ENCODE measurements at places on chromosomes 16 and 17.

DNA sequence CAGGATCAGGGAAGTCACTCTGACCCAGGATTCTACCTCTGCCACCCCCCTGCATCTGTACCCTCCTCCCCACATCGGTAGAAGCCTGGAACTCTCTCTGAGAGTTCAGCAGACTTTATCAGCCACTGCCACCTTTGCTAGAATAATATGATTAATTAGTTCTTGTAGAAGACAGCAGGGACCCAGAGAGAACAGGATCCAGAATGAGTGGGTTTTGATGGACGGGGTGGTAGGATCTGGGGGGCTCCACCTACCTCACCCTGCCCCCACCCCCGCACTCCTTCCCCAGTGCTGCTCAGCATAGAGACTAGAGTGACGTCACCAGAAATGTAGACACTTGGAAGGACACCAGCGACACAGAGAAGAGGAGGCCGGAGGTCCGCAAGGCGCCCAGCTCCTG, 33.5 kb downstream of the ABCC6 start:
- no peak for DNase-seq

GRCh38 chr16:50688083-50688482, 5.3 kb upstream of the NOD2 start:
- no peak for DNase-seq

GRCh38 chr16:87050142-87050541, 267.1 kb downstream of the C16orf95 start:
- DNase-seq: no peak

GRCh38 chr17:77109764-77110359, 30.9 kb upstream of the SEC14L1 start:
- DNase-seq: no peak

DNA sequence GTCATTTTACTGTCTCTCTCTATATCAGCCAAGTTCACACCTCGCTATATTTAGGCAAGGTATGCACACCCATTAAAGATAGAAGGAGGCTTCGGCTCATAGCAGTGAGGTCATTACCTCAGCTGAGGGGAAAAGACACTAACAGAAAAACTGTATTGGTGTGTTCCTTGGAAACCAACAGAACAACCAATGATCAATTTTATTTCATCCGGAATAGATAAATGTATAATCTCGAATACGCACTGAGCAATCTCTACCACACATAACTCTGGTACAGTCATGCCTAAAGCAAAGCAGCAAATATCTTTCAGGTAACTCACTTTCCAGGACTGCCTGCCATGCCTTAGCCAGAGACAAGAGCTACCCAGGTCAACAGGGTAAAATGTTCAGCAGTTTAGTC, 109.9 kb upstream of the CORO6 start:
- no peak for DNase-seq

DNA sequence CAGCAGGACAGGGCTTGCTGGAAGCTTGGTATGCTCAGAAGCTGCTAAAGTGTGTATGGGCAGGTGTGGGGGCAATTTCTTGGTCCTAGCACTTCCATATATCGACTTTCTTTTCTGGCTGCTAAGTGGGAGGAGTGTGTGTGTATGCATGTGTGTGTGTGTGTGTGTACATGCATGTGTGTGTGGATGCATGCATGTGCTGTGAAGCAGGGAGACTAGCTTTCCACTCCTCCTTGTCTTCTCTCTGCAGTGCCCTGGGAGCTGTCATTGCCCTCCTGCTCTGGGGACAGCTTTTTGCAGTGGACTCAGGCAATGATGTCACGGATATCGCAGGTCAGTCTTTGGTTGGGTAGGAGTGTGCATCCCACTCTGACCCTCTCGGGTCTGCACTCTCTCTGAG, 1.6 kb downstream of the HP start:
- DNase-seq: no peak

DNA sequence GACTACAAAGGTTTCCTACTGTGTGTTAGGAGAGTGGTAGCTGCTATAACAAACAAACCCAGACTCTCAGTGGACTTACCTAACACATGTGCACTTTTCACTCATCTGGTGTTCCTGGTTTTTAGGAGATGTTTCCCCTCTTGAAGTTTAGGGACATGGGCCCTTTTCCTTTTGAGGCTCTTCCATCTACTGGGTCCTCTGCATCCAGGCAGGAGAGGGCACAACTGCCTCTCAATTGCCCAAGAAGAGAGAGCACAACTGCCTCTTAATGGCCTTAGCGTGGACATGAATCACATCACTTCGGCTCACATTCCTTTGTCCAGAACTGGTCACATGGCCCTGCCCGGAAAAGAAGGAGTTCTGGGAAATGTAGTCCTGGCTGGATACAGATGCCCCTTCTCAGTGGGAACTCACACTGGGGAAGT, 9.8 kb upstream of the TNRC6C start:
- DNase-seq: no peak

- no peak for DNase-seq
These were observed 28.5 kb downstream of the ARHGAP17 start for GRCh38 chr16:24986512-24987303.

DNA sequence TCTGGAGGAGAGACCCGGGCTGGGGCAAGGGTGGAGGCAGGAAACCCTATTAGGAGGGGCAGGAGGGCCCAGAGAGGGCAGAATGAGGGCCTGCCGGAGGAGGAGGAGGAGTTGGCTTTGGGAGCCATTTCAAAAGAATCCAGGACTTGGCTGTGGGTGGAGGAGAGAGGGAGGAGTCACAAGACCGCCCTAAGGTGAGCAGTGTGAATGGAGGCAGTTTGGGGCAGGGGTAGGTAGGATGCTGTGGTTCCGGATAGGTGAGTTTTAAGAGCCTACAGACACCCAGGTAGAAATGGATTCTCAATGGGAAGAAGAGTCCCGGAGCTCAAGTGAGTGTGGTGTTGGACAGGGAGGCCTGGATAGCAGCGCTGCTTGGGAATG, 80.3 kb downstream of the ARHGAP23 start:
- DNase-seq: no peak
